ENCODE measurements at places on chromosomes 3 and 15.
A peak's percentile ranks its signal among the peaks of the same experiment; 100 is the strongest.

DNA sequence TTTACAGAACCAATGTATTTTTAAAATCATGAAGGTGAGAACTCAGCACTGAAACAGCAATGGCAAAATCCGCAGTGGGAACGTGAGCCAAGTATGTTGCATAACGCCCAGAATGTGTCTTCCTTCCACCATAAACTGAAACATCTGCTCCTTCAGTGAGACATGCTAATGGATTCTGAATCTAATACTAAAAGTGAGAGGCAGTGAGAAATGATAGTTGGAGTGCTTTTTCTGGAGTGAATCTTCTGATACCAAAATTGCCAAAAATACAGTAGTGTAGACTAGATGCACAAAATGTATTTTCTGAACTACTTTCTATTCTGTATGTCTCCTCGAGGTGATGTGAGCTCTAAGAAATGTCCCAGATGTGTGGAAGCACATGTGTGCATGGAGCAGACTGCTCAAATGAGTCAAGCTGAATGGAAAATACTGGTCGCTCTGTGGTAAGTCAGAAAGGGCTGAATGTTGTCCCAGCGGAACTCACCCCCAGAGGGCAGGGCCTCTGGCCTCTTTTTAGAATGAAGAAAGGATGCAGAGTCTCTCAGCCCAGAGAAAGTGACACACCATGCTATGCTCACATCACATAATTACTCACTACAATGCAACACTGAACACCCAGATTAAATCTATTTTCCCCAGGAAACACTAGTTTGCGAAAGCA lies 73.0 kb downstream of the ATP10A start:
- peak; percentile 84 for DNase-seq

GRCh38 chr3:191859531-191859930 lies 398.6 kb downstream of the PYDC2 start:
- no peak for DNase-seq

- DNase-seq: no peak
Measured at GRCh38 chr3:195297446-195297845, 26.5 kb upstream of the XXYLT1 start.

GRCh38 chr3:79994397-79994796 lies 226.6 kb upstream of the ROBO1 start:
- DNase-seq: no peak

- no peak for DNase-seq
Measured at GRCh38 chr15:73518180-73518862, 75.4 kb downstream of the REC114 start.

GRCh38 chr15:83498801-83499200 lies 51.7 kb downstream of the SH3GL3 start:
- no peak for DNase-seq

- no peak for DNase-seq
Measured at GRCh38 chr3:46693038-46693891, at the start of gene ALS2CL. TSS of gene ALS2CL (minus strand) at chr3:46693679. CDS start at chr3:46689440, 4,239 bp downstream.

GRCh38 chr3:104832530-104832929 lies 534.2 kb upstream of the ALCAM start:
- DNase-seq: no peak

DNA sequence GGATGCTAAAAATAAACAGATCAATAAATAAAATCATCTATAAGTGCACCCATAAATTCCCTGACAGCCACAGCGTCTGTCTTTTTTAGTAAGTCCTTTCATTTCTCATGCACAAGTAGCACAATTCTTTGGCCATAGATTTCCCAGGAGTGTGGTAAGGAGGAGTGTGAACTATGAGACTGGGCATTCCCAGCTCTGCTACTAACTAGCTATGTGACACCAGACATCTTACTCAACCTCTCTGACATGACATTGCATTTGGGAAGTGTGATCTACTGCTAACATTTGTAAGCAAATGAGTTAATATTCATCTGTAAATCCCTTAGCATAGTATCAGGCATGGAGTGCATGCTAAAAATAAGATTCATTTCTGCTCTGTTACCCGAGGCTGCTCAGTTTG lies 301.7 kb downstream of the NTRK3 start:
- no peak for DNase-seq

- no peak for DNase-seq
Measured at GRCh38 chr3:154112146-154112852, 8.9 kb upstream of the ARHGEF26 start.

GRCh38 chr3:114606336-114606735 lies 312.5 kb downstream of the TIGIT start:
- no peak for DNase-seq

DNA sequence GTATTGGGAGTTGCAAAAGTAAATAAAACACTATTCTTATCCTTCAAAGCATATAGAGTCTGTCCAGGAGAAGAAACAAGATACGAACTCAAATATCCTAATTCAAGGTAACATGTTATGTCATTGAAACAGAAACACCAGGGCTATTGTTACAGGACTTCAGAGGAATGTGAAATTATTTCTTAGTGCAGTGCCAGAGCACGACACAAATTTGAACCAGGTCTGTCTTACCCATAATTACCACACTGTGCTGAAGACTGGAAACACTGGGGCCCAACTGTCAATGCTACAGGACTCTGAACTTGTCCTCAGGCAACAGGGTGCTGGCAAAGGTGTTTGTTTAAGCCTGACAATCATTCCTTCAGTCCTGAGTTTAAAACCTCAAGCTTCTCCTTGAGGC lies 633.6 kb upstream of the UBE2E2 start:
- DNase-seq: no peak

- DNase-seq: no peak
Measured at GRCh38 chr3:52041118-52041731, 15.1 kb downstream of the DUSP7 start.

DNA sequence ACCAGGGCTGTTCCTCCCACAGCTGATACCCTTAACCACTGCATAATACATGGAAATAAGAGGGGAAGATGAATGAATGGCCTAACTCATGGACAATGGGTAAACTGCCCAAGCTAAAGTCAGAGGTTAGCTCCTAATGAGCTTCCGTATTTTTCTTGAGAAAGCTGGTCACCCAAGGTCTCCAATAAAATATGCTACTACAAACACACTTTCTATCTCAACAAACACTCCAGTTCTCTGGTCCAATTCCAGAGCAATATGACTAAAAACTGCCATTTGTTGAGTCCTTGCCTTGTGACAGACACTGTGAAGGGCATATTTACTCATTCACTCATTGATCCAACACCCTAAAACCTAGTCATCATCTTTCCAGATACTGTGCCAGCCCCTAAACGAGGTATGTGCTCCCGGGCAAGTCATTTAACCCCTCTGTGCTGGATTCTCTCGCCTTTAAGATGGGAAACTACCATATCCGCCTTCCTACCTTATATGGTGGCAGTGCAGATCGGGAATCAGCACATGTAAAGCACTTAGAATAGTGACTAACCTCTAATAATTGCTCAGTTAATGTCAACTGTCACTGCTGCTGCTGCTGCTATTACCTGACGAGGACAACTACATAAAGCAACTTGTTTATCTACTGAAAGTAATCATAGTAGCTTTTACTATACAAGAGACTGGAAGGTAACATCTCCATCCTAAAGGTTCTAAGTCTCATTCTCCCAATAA lies 89.1 kb downstream of the XXYLT1 start:
- no peak for DNase-seq
